ENCODE measurements at places on chromosomes 7 and 10. TPM values are rescaled to one million over a fixed set of nuclear protein-coding genes. Genes with fewer than 3 reads are reported as not detected.
A peak's percentile ranks its signal among the peaks of the same experiment; 100 is the strongest.

Gene FZD8
- total RNA-seq, result 0.73 TPM

Gene ABCA13
- total RNA-seq, result not detected

Gene SPDYE8
- not detected for total RNA-seq

Gene CHRM2
- total RNA-seq, result not detected

Gene MAD1L1
- total RNA-seq, result 79.4 TPM

Gene EPHB6
- 0.64 TPM for total RNA-seq

Gene KCNH2
- total RNA-seq, result 0.22 TPM

Gene SCART1
- total RNA-seq, result 3.6 TPM

Gene VSTM4
- total RNA-seq, result 0.38 TPM

Gene LHFPL3
- total RNA-seq, result not detected

Gene NME8
- total RNA-seq, result not detected

DNA sequence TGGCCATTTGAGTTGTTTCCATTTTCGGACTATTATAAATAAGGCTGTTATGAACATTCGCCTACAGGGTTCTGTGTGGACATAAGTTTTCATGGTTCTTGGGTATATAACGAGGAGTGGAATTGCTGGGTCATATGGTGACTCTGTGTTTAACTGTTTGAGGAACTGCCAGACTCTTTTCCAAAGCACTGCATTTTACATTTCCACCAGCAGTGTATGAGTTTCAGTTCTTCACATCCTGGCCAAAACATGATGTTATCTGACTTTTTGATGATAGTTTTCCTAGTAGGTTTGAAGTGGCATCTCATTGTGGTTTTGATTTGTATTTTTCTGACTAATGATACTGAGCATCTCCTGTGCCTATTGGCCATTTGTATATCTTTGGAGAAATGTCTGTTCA lies 5.4 kb downstream of the SUV39H2 start:
- H3K27me3 ChIP-seq, result no peaks in the 10 kb centered on the region
- peaks cover 3% of the 10 kb centered on the region for H3K4me1 ChIP-seq
- H3K36me3 ChIP-seq, result no peaks in the 10 kb centered on the region
- H3K4me3 ChIP-seq, result no peak overlapping the region
- no peak for DNase-seq

- peaks cover 27% of the 10 kb centered on the region for H3K27me3 ChIP-seq
- no peak overlapping the region for H3K27ac ChIP-seq
- no peak for DNase-seq
- no peaks in the 10 kb centered on the region for H3K36me3 ChIP-seq
- H3K4me1 ChIP-seq, result no peaks in the 10 kb centered on the region
These were observed 26.2 kb downstream of the FAM171A1 start for GRCh38 chr10:15344876-15345285.

- H3K4me3 ChIP-seq, result no peak overlapping the region
- no peaks in the 10 kb centered on the region for H3K27me3 ChIP-seq
- H3K4me1 ChIP-seq, result peaks cover 89% of the 10 kb centered on the region
- DNase-seq, result peak; percentile 89
These were observed 162.6 kb downstream of the CELF2 start for GRCh38 chr10:11180228-11180627.

DNA sequence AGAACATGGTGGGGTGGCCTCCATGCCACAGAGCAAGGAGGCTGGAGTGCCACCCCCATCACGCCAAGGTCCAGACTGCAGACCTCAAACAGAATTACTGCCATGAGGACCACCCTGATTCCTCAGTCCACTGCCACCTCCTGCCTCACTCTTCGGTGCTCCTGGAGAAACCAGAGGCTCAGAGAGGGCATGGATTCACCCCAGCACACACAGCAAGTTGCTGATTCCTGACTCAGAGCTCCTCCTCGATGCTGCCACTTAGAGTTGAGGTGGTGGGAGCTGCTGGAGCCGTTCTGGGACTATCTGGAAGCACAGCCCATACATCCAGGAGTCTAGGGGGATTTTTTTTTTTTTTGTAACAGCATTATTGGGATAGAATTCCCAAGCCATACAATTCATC lies 22.0 kb upstream of the MYL10 start:
- no peak overlapping the region for H3K27ac ChIP-seq
- no peak overlapping the region for H3K4me3 ChIP-seq
- H3K27me3 ChIP-seq, result peaks cover 9% of the 10 kb centered on the region
- H3K36me3 ChIP-seq, result no peaks in the 10 kb centered on the region

DNA sequence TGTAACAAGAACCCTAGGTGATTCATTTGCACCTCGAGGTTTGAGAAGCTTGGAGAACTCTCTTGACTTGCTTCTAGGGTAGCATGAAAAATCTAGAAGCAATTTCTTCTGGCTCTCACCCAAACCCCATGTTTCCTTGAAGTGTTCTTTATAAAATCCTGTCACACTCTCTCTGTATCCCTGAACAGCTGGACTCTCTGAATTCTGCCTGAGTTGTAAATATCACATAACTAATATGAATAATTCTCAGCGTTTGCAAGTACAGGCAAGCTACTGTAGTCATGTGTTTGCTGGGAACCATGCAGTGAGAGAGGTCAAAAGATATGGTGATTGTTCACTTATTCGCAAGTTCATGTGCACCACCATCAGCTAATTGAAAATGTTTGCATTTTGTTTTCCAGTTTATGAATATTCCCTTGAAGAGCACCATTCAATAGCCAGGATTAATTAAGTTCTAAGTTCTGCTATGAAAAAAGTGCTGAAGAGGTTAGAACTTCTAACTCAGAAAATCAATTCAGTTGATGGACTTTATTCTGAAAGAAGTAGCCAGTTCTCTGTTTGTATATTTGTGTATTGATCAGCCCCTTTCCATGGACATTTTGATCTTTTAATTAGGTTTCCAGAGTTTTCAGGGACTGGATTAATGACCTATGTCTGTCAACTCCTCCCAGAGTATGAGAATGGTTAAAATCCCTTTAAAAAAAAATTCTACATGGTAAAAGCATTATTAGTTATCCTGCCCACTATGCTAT lies 243.0 kb downstream of the PLXDC2 start:
- H3K27ac ChIP-seq, result no peak overlapping the region
- H3K27me3 ChIP-seq, result no peaks in the 10 kb centered on the region
- no peak overlapping the region for H3K4me3 ChIP-seq
- DNase-seq, result no peak
- no peaks in the 10 kb centered on the region for H3K4me1 ChIP-seq

DNA sequence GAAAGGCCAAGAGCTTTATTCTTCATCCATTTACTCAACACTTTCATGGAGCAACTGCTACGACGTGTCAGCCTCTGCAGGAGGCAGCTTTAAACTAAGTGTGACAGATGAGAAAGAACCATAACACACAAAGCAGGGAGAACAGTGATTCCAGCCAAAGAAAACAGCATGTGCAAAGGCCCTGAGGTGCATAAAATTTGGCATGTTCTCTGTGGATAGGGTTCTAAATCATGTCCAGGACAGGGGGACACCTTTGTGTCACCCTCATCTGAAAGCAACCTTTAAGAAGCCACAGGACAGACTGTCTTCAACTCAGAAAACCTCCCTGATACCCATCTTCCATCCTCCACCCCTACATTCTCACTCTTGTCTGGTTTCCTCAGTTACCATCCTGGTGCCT lies 116.6 kb downstream of the KCNMA1 start:
- no peak overlapping the region for H3K4me3 ChIP-seq
- peaks cover 21% of the 10 kb centered on the region for H3K27me3 ChIP-seq
- no peak overlapping the region for H3K27ac ChIP-seq
- H3K36me3 ChIP-seq, result no peaks in the 10 kb centered on the region
- no peaks in the 10 kb centered on the region for H3K4me1 ChIP-seq
- DNase-seq, result no peak

GRCh38 chr10:35824704-35825103 lies 182.6 kb upstream of the FZD8 start:
- no peak overlapping the region for H3K4me3 ChIP-seq
- no peaks in the 10 kb centered on the region for H3K4me1 ChIP-seq
- H3K27ac ChIP-seq, result no peak overlapping the region
- no peaks in the 10 kb centered on the region for H3K27me3 ChIP-seq

DNA sequence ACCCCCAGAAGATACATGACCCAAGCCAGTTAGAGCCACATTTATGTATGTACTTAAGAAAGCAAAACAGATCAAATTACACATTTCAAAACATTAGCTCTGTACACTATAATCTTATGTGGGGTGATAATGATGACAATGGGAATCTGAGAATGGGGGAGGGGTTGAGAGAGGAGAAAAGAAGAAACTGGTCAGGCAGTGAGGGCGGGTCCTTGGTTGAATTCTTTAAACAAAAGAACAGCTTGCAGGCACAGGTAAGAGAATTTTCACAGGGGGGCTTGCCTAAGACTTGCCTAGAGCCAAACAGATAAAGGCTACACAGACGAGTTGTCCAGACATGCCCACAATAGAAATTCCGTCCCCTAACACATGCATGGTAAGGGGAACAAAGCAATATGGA lies 76.8 kb upstream of the PTER start:
- H3K36me3 ChIP-seq, result no peaks in the 10 kb centered on the region
- H3K27ac ChIP-seq, result no peak overlapping the region
- H3K4me1 ChIP-seq, result no peaks in the 10 kb centered on the region
- no peak overlapping the region for H3K4me3 ChIP-seq

GRCh38 chr7:27424749-27425148 lies 182.1 kb downstream of the EVX1 start:
- H3K36me3 ChIP-seq, result no peaks in the 10 kb centered on the region
- no peak for DNase-seq
- H3K27me3 ChIP-seq, result peaks cover 21% of the 10 kb centered on the region
- no peak overlapping the region for H3K27ac ChIP-seq

- H3K27ac ChIP-seq, result no peak overlapping the region
- H3K4me1 ChIP-seq, result peaks cover 36% of the 10 kb centered on the region
- H3K36me3 ChIP-seq, result no peaks in the 10 kb centered on the region
- peak; percentile 94 for DNase-seq
- H3K27me3 ChIP-seq, result no peaks in the 10 kb centered on the region
- H3K4me3 ChIP-seq, result no peak overlapping the region
These were observed 26.5 kb downstream of the SCD start for GRCh38 chr10:100373298-100374199.

DNA sequence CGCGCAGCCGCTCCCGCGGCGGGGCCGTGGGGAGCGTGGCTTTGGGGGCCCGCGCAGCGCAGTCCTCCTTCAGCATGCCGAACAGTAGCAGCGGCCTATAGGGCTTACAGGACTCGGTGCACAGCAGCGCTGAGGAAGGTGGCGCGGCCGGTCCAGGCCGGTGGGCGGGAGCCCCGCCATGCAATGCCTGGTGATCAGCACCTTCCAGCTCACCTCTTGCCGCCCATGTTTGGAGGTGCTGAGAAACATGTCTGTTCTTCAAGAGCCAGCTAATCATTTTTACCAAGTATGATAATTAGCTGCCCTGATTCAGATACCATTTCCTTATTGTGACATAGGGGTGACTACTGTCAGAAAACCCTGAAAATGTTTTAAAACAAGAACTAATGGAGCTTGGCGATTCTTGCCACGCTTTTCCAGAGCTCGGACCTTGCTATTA lies 33.5 kb upstream of the SFTPD start:
- peaks cover 74% of the 10 kb centered on the region for H3K27me3 ChIP-seq
- peak overlapping the region; percentile 34 for H3K4me3 ChIP-seq
- peaks cover 17% of the 10 kb centered on the region for H3K4me1 ChIP-seq
- no peak overlapping the region for H3K27ac ChIP-seq
- DNase-seq, result no peak

- DNase-seq, result no peak
- H3K27ac ChIP-seq, result no peak overlapping the region
- H3K4me1 ChIP-seq, result no peaks in the 10 kb centered on the region
These were observed 124.4 kb downstream of the PON1 start for GRCh38 chr7:95199779-95200558.

DNA sequence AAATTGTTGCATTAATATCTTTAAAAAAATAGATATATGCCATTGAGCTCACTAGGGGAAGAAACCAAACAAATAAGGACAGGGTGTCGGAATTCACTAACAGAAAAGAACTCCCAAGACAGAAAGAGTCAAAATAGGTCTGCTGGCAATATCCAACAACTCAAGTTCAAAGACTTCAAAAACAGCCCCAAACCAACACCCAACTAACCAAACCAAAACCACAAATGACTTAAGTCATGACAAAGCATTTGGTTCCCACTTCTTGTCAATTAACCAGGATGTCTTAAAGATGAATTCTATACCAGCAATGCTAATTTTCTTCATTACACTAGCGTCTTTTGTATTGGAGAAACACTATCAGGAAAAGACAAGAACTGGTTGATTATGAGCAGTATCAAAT lies 249.0 kb upstream of the PLXNA4 start:
- no peak overlapping the region for H3K4me3 ChIP-seq
- H3K4me1 ChIP-seq, result peaks cover 35% of the 10 kb centered on the region
- no peak for DNase-seq
- peaks cover 9% of the 10 kb centered on the region for H3K36me3 ChIP-seq

GRCh38 chr10:104350127-104350635 lies 3.5 kb upstream of the CFAP58 start:
- H3K4me3 ChIP-seq, result no peak overlapping the region
- H3K36me3 ChIP-seq, result no peaks in the 10 kb centered on the region
- H3K4me1 ChIP-seq, result peaks cover 17% of the 10 kb centered on the region

DNA sequence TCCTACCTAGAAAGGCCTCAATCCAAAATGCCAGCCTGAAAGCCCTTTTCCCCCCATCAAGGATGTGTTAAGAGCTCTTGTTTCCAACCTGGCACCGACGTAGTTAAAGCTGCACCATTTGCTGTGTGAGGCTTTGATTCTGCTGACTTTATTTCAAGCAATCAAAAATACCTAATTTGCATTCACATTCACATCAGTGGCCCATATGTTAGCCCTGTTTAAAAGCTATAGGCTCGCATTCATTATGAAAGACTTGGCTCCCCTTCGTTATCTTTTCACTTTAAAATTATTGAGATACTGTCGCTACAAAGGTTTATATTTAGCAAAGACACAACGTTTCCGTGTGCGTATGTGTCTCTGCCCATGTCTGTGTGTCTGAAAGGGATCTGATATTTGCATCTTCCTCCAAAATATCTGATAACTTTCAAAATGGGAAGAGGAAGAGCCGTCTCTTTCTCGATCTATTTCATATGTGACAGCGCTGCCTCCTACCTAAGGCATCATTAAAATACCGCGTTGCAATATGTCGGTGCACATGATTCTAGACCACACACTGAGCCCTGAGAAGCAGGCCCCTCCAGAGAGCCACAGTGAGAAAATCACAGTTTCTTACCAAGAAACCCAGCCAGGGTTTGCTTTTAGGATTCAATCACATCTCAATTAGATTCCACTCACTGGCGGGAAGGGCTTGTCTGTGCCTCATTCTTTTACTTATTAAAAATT lies 57.1 kb upstream of the ITPRID1 start:
- H3K27me3 ChIP-seq, result peaks cover 2% of the 10 kb centered on the region
- no peak overlapping the region for H3K4me3 ChIP-seq
- no peaks in the 10 kb centered on the region for H3K36me3 ChIP-seq
- H3K27ac ChIP-seq, result no peak overlapping the region
- H3K4me1 ChIP-seq, result no peaks in the 10 kb centered on the region

- no peak overlapping the region for H3K4me3 ChIP-seq
- no peak overlapping the region for H3K27ac ChIP-seq
- DNase-seq, result no peak
- no peaks in the 10 kb centered on the region for H3K27me3 ChIP-seq
- peaks cover 15% of the 10 kb centered on the region for H3K36me3 ChIP-seq
- H3K4me1 ChIP-seq, result no peaks in the 10 kb centered on the region
These were observed 953.9 kb upstream of the ZNF722 start for GRCh38 chr7:63044721-63045120.

GRCh38 chr7:132865366-132866143 lies 216.3 kb downstream of the CHCHD3 start:
- peaks cover 44% of the 10 kb centered on the region for H3K4me1 ChIP-seq
- DNase-seq, result no peak
- no peaks in the 10 kb centered on the region for H3K27me3 ChIP-seq
- H3K4me3 ChIP-seq, result no peak overlapping the region

Measured in natural killer cell treated with Interleukin-12 subunit alpha and Interleukin-12 subunit beta and Interleukin-15 and Interleukin-18, amount 100 ng/mL, for 72 hours (primary cell).